T-helper 2 cell treated with Interferon-gamma antibody and Interleukin-4, amounts not matched to agents 5 μg/mL and 100 μg/mL, for 36 hours (primary cell): ENCODE measurements at places on chromosomes 2 and 18.

GRCh38 chr2:240642806-240643092 is 17.5 kb downstream of the GPR35 start:
- no peak for DNase-seq

DNA sequence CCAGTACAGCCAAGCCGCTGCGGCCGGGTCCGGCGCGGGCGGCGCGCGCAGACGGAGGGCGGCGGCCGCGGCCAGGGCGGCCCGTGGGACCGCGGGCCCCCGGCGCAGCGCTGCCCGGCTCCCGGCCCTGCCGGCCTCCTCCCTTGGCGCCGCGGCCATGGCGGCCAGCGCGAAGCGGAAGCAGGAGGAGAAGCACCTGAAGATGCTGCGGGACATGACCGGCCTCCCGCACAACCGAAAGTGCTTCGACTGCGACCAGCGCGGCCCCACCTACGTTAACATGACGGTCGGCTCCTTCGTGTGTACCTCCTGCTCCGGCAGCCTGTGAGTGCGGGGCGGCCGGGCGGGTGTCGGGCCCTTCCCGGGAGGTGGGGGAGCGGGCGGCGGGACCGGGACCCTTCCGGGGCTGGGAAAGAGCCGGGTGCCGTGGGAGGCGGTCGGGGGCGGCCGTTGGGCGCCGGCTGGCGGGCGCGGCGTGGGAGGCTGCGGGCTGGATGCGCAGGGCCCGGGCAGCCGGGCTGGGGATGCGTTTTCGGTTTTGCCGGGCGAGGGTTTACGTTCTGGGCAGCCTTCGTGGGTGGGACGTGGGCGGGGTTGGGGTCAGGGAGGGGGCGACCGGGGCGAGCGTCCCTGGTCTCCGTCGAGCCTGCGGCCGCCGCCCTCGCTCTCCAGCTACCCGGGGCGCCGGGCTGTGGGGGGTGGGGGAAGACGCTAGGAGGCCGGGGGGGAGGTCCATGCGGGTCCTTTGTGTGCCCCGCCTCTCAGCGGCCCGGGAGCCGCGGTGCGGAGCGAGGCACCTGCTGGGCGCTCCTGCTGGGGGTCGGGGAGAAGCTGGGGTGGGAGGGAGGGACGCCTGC is 537 bp downstream of the AGFG1 start:
- peak; percentile 57 for DNase-seq

- no peak for DNase-seq
Measured at GRCh38 chr2:219527076-219527394, 12.8 kb downstream of the ASIC4 start.

DNA sequence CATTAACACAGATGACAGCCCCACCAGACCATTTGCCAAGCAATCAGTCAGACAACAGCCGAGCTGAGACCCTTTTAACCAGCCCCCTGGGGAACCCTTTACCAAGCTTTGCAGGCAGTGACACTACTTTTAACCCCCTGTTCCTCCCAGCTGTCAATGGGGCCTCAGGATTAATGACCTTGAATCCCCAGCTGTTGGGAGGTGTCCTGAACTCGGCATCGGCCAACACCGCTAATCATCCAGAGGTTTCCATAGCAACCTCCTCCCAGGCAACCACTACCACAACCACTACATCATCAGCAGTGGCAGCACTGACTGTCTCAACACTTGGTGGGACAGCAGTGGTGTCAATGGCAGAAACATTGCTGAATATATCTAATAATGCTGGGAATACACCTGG is 160.9 kb upstream of the EPC2 start:
- DNase-seq: no peak

DNA sequence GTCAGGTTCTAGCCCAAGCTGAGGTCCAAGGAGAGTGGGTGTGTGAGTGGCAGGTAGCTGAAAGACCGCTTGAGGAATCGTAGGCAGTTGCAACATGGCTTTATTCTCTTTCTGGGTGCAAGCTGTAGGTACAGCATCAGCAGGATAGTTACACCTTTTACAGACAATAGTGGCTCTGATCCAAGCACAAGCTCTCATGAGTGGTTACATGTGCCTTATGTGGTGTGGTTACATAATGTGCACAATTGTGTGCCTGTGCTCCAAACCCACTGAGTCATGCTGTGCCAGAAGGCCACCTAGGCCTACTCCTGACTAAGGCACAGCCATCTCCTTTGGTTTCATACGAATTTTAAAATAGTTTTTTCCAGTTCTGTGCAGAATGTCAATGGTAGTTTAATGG is 227.6 kb downstream of the SATB2 start:
- no peak for DNase-seq

DNA sequence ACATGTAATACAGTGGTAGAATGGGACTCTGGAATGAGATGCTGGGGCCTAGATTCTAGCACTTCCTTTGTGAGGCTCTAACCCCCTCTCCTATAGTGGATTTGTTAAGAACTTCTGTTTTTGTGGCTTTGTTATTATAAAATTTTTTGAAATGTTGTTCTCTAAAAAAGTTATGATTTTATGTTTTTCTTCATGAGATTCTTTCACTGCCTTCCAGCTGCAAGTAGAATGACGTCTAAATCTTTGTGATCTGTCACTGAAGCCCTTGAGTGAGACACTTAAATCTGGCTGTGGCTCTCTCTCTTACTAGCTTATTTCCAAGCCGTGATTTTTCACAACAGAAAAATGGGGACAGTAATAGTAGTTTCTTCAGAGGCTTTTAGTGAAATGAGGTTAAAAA is 1.6 kb downstream of the CASP8 start:
- no peak for DNase-seq

- DNase-seq: no peak
Measured at GRCh38 chr2:125259451-125259850, 1234.4 kb downstream of the CNTNAP5 start.

- no peak for DNase-seq
Measured at GRCh38 chr2:71269511-71270090, 42.7 kb upstream of the PAIP2B start.

GRCh38 chr18:26792661-26793060 is 72.8 kb downstream of the AQP4 start:
- no peak for DNase-seq

DNA sequence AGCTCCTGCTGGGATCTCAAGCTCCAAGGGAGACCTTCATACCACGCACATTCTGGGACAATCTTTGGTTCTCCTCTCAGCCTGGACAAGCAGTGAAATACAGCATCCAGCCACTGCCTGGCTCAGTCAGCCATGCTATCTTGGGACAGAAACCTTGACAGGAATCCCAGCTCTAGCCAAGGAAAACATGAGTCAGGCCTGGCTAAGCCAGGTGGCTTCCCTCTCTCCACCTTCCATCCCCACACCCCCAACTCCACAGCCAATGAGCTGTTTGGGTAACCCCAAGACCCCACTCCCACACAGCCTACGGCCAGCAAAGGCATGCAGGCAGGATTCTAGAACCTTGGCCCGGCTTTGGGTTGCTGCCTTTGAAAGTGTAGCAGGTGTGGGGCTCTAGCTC is 64.9 kb downstream of the MCFD2 start:
- no peak for DNase-seq

- no peak for DNase-seq
Measured at GRCh38 chr18:77442393-77442792, 192.7 kb downstream of the GALR1 start.

- no peak for DNase-seq
Measured at GRCh38 chr2:188291617-188292347, at the start of gene GULP1. GULP1 (plus strand) TSS chr2:188291874; CDS start chr2:188477703, 185,829 bp downstream.

- no peak for DNase-seq
Measured at GRCh38 chr2:97969081-97970067, 26.4 kb downstream of the TMEM131 start.

DNA sequence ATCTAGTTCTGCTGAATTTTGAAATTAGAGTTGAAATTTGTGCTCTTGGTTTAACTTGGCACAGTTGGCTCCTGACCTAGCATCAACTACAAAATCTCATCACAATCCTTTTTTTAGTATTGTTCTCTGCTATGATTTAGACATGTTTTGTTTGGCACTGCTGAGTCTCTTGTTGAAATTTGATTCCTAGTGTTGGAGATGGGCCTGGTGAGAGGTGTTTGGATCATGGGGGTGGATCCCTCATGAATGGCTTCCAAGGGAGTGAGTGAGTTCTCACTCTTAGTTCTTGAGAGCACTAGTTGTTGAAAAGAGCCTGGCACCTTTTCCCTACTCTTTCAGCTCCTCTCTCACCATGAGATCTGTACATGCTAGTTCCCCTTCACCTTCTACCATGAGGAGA is 605.6 kb upstream of the SLC39A10 start:
- DNase-seq: no peak

DNA sequence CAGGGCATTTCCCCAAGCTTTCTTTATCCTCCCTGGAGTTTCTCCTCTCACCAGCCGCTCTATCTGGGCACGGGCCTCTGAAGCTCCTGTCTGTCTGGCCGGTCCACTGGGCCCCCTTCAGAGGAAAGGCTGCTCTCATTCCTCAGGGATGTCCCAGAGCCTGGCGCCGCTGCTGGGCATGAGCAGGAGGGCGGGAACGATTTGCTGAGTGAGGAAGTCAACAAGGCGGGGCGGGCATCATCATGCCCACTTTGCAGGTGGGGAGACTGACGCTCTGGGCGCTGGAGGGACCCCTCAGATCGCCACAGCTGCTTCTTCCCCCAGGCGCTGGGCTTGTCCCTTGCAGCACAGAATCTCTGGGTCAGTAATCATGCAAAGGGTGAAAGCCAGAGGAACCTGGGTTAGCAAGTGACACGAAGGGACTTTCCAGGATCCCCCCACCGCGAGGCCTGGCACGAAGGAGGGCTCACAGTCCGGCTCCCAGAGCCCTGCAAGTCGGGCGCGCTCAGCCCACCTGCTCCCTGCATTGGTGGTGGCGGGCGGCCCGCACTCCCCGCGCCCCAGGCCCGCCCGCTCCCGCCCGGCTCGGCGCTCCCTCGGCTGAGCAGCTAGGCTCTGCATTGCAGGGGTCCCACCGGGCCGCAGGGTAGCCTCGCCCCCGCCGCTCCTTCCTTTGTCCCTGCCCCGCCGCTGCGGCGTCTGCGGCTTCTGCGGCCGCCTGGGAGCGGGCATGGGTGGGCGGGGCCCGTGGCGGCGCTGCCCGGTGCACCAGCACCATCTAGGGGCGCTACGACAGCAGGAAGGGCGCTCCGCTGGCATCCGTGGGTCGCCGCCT is 157.8 kb downstream of the CYRIA start:
- no peak for DNase-seq

- DNase-seq: no peak
Measured at GRCh38 chr2:213246497-213247281, 37.6 kb upstream of the SPAG16 start.

DNA sequence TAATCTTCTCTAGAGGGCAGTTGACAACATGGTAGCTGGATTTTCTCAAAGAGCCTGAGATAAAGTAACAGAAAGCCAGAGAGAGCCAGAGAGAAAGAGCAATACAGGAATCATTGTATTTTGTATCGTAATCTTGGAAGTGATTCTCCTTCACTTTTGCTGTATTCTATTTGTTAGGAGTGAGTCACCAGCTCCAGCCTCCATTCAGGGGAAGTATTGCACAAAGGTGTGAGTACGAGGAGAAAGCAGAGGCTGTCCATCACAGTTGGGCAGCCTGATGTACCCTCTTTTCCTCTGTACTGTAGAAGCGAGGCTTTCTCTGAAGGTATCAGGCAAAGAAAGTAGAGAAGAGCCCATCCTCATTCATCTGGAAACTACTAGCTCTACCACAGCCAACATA is 176.8 kb downstream of the KCNS3 start:
- DNase-seq: no peak

DNA sequence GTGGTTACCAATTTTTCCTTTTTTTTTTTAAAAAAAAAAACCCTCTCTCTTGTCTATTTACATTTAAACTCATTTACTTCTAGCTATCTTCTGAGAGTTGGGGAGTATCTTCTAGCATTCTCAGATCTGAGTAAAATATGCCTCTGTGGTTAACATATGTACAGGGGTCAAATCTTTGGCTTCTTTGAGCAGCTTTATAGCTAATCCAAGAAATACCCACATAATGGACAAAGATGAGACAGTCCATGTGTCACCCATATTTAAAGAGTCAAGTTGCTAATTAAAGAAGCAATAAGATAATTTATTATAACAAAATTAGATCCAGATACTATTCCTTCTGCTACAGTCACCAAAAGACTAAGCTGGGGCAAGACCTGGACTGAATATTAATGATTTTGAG is 139.0 kb upstream of the HNRNPA3 start:
- DNase-seq: no peak

- DNase-seq: no peak
Measured at GRCh38 chr18:75238100-75238499, 27.5 kb downstream of the TSHZ1 start.

DNA sequence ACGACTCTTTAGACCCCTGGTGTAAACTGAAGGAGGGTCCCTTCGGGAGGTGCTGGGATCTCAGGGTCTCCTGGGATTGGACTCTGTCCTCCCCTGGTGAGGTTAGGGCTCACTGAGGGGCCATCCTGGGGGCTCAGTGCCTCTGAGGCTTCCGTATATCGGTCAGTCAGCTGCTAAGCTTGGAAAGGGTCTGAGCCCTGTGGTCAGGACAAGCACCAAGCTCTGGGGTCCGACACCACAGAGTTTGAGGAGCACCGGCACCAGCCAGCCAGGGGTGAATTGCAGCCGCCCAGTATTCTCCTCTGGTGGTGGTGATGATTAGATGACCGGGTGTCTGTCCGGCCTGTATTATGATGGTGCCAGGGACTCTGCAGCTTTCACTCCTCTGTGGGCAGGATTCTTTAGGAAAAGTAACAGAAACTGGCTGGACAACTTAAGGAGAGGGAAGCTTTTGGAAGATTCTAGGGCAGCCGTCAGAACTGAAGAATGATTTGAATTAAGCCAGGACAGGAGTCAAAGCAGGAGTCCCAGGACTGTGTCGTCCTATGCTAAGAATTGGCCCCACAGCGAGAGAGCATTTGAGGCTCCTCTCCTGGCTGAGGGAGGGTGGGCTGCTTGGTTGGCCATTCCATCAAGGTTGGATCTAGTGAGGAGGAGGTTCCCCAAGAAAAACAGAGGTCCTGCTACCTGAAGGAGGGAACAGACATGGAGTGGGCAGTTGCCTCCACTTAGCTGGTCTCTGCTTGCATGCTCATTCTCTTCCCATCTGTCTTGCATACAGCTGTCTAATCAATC is 158.6 kb upstream of the HS6ST1 start:
- no peak for DNase-seq

DNA sequence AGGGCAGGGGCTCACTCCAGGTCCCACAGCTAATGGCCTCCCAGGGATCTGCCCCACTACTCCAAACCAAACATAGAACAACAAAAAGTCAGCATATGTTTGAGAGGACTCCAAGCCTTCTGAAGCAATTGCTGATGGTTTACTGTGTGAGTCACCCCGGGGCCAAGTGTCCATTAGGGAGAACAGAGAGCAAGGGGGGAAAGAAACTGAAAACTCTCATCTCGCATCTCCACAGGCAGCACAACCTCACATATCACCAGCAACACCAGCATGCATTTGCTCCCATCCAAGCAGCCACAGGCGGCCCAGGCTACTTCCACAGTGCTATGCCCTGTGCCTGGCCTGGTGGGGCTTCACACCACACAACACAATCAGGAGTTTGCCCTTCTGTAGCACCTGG is 39.1 kb downstream of the CYRIA start:
- no peak for DNase-seq

GRCh38 chr18:29146068-29146467 is 969.1 kb upstream of the CDH2 start:
- no peak for DNase-seq

GRCh38 chr2:208407667-208408066 is 1.1 kb downstream of the PTH2R start:
- DNase-seq: no peak

GRCh38 chr18:55844382-55844781 is 256.4 kb upstream of the TCF4 start:
- DNase-seq: no peak

- no peak for DNase-seq
Measured at GRCh38 chr2:203750346-203751068, 44.1 kb downstream of the CD28 start.
